ENCODE measurements at places on chromosomes 7 and 10.

DNA sequence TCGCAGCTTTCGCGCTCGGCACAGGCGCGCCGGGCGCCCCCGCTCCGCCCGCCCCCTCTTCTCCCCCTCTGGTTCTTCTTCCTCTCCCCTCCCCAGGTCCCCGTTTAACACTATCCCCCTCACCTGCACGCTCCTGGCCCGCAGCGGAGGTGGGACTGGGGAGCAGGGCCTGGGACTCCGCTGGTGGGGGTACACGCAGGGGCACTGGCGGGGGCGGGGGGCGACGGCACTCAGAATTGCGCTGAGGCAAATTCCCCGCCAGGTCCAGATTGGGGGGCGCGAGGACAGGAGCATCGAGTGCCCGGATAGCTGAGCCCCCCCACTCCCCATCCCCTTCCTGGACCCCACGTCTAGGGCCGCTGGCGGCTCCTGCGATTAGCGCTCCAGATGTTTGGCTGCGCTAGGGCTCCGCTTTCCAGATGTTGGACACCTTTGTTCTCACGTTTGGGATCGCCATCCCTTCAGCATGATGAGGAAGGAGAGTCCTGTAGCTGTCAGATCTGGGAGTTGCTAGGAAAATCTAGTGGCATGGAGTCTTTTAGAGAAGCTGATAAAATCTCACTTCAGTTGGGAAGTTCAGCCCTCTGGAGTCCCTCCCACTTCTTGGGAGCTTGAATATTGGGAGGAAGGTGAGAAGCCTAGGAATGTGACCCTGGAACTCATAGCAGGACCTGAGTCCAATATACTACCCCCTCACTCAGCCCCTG, 31.4 kb upstream of the PAX2 start:
- no peak for DNase-seq

DNA sequence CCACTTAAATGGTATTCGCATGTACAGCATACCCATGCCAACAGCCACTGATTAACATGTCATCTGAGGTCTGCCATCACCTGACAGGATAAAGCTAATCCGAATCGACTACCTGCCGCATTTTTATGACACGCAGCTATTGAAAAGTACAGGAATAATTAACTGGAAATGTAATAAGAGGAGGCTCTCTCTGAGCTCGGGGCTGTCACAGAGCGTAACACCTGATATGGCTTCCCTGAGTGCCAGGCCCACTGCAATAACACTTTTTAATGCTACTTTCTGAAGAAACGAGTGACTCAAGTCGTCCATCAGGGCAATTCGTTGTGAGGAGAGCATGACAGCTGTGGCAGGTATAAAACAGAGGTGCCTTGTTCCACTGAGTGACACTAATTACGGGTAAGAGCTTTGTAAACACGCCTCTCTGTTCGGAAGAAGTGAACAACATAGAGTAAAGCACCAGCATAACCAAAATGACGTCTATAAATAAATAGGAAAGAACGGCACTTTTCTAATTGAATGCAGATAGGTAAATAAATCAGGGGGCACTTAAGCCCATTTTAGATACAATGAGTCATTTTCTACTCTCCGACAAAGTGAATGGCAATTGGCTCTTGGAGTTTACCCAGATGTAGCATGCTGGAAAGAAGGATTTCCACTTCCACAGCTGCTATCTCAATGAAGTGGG, 56.5 kb upstream of the CREB5 start:
- no peak for DNase-seq

DNA sequence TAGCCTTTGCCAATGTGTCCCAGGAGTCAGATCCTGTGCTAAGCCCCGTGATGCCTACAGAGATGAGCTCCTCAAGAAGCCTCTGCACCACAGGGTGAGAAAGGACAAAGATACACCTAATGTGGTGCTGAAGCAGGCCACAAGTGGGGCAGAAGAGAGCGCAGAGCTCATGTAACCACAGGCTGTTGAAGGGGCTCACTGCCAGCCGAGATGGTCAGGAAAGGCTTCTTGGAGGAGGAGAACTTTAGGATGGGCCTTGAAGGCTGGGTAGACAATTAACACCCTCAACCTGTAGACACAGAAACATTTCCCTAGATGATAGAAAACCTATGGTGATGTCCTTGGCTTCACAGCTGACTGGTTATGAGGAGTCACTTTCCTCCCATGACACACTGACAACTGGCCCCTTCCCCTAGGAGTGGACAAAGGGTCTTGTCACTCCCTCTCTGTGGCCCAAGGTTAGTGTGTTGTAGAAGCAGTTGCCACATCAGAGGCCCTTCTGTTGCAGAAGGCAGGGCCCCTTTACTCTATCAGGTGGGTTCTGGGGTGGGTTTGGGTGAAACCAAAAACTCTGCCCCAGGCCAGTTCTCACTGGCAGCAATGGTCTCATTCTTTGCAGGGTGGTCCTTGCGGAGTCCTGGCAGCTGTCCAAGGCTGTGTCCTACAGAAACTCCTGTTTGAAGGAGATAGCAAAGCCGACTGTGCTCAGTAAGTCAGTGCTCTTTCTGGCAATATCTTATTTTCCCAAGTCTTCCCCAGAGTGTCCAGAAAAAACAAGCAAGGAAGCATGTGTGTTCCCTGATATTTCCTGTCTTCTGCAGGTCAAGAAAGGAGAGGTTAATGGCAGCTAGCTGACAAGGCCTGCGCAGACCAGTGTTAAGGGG, 69.2 kb downstream of the MINDY4 start:
- no peak for DNase-seq

GRCh38 chr10:95360122-95360714, 69.4 kb upstream of the PDLIM1 start:
- no peak for DNase-seq

- DNase-seq, result no peak
Observed at GRCh38 chr10:123135415-123136141, at the start of gene HMX3. Gene HMX3, plus strand, starts transcription at chr10:123135970. Its CDS starts 81 bp downstream, at chr10:123136051.

DNA sequence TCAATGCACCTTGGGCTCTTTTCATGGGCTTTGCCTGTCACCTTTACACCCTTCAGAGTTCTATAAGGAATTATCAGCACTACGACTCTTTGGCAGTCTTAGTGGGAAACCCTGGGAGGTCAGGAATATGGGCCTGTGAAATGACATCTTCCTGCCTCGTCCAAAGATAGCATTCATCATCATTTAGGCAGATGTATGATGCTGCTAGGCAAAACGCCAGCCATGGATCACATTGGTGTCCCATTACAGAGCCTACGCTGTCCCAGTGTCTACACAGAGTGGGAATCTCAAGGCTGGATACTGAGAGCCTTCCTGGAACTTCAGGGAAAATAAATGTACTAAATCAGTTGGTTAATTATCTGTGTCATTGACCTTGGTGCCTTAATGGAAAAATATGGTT, 259.4 kb upstream of the CELF2 start:
- DNase-seq, result no peak

DNA sequence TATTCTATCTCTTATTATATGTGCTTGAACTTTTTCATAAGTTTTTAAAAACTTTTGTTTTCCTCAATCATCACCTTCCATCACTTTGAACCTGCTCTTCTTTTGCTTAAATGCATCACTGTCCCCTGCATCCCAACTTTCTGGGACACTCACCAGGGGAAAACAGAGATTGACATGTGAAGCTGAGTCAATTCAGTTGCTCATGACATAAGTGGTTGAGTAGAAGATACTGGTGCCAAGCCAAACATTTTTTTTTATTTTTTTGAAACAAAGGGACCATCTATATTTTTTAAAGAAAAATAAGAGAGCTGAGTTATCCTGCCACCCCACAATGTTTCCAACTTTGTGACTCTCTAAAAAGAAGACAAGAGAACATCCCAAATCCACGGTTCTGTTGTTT, 61.8 kb upstream of the AHR start:
- DNase-seq, result no peak
